ENCODE measurements at places on chromosomes 11 and 22.

GRCh38 chr11:93608364-93608763 lies 53.1 kb upstream of the CEP295 start:
- H3K27ac ChIP-seq = no peak overlapping the region
- H3K27me3 ChIP-seq = no peaks in the 10 kb centered on the region
- H3K36me3 ChIP-seq = no peaks in the 10 kb centered on the region
- no peak for DNase-seq
- no peak overlapping the region for H3K4me3 ChIP-seq
- no peaks in the 10 kb centered on the region for H3K4me1 ChIP-seq

DNA sequence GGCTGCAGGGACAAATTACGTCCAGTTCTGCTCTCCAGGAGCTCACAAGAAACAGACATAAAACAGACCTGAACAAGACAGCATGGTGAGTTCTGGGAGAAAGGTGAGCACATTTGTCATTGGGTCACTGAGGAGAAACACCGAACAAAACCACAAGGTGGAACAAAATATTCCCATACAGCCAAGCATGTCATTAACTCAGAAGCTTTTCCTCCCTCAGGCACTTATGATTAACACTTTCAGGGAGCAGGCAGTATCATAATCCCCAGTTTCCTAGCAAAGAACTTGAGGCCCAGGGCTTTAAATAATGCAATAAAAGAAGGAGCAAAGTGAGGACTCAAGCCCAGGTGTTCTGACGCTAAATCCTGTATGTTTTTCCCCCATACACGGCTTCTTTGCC lies 43.0 kb downstream of the P4HA3 start:
- H3K4me1 ChIP-seq = no peaks in the 10 kb centered on the region
- H3K27me3 ChIP-seq = no peaks in the 10 kb centered on the region
- DNase-seq = no peak
- H3K27ac ChIP-seq = no peak overlapping the region

- no peak overlapping the region for H3K4me3 ChIP-seq
- H3K27ac ChIP-seq = no peak overlapping the region
- no peaks in the 10 kb centered on the region for H3K4me1 ChIP-seq
- H3K27me3 ChIP-seq = no peaks in the 10 kb centered on the region
- no peak for DNase-seq
- no peaks in the 10 kb centered on the region for H3K36me3 ChIP-seq
These were observed 158.1 kb upstream of the MTNR1B start for GRCh38 chr11:92811341-92811740.

DNA sequence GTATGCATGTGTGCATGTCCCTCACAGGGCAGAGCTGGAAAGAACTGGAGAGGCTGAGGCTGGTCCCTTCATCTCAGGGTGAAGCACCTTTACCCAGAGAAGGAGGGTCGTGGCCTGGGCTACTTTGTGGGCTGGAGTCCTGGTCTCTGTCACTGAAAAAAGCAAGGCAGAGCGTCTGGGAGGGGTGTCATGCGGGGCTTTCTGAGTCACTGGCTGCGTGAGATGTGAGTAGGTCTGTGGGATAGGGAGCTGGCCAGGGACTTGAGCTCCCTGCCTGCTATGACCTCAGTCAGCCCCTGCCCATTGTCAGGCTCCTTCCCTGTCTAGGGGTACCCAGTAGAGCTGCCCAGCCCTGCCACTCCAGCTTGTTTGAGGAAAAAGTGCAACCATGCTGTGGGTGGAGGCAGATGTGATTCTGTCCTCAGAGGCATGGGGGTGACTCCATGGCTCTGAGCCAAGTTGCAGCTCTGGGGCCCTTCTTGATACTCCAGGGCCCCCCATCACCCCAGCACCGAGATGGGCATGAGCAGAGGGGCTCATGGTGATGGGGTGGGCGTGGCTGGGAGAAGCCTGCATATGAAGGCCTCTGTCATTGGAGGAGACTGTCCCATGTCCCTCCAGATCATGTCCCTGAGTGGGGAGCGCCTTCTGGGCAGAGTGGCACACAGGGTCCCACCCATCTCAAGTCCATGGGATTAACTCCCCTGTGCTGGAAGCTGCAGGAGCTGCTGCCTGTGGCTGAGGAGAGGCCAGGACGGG lies 27.8 kb downstream of the KCNQ1 start:
- no peak for DNase-seq
- no peaks in the 10 kb centered on the region for H3K27me3 ChIP-seq
- peaks cover 5% of the 10 kb centered on the region for H3K4me1 ChIP-seq
- no peaks in the 10 kb centered on the region for H3K36me3 ChIP-seq
- no peak overlapping the region for H3K4me3 ChIP-seq
- H3K27ac ChIP-seq = no peak overlapping the region

DNA sequence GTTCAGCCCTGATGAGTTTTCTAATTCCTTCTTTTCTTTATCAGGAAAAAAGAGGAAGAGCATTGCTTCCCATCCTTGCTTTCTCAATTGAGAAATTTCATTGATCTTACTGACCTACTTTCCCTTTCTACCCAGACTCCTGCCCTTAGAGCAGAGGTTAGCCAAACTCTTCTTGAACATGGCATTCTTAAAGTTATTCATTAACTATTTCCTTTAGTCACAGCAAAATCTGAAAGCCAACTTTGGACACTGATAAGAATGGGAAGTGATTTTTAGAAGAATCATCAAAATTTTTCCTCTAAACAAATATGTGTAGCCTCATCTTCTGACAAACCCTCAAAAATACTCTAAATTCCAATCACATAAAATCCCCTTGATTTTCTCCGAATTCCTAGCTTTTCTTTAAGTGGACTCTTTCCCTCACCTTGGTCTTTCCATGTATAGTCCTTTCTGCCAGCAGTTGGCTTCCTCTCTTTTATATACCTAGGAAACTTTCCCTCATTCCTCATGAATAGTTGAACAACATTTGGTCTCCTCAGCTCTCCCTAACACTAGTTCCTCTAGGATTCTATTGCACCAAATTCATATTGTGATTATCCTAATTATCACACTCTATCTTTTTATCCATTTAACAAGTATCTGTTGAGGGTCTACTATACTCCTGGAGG lies 566.7 kb upstream of the CCDC90B start:
- H3K4me3 ChIP-seq = no peak overlapping the region
- H3K4me1 ChIP-seq = no peaks in the 10 kb centered on the region
- H3K27ac ChIP-seq = no peak overlapping the region
- H3K36me3 ChIP-seq = no peaks in the 10 kb centered on the region
- no peak for DNase-seq
- no peaks in the 10 kb centered on the region for H3K27me3 ChIP-seq

- H3K4me1 ChIP-seq = no peaks in the 10 kb centered on the region
- no peaks in the 10 kb centered on the region for H3K36me3 ChIP-seq
- no peaks in the 10 kb centered on the region for H3K27me3 ChIP-seq
- no peak overlapping the region for H3K27ac ChIP-seq
- no peak for DNase-seq
These were observed 352.2 kb downstream of the METTL15 start for GRCh38 chr11:28460348-28460747.

Measured in effector memory CD4-positive, alpha-beta T cell (primary cell).